Naive thymus-derived CD4-positive, alpha-beta T cell (primary cell): ENCODE measurements at places on chromosomes 4 and X.

DNA sequence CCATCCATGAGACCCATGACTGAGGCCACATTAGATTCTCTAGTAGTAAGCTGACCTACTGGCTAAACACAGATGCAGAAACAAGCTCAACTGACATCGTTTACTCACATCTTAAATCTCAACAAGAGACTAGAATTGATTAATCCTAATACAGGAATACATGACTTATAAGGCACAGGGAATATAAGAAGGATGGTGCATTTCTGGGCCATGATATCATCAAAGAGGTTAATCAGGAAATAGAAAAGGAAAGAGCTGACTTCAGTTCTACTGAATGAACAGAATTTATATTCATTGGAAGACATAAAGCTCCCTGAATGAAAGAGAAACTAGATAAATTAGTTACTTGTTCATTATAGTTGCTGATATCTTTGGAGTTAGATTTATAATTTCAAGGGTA lies 1406.5 kb downstream of the STIM2 start:
- no peak for DNase-seq

DNA sequence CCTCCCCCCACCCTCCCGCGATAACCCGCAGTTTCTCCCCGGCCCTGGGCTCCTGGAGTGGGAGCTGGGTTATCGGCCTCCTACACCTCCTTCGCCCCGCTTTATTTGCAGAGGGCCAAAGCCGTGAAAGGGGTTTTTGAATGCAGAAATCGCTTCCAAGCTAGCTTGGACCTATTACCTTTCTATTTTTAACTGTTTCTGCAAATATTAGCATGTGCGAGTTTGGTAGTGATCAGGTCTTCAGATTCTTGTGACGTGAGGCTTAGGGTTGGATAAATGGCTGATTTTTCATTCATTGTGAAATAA lies 1.3 kb downstream of the USP9X start:
- no peak for DNase-seq

DNA sequence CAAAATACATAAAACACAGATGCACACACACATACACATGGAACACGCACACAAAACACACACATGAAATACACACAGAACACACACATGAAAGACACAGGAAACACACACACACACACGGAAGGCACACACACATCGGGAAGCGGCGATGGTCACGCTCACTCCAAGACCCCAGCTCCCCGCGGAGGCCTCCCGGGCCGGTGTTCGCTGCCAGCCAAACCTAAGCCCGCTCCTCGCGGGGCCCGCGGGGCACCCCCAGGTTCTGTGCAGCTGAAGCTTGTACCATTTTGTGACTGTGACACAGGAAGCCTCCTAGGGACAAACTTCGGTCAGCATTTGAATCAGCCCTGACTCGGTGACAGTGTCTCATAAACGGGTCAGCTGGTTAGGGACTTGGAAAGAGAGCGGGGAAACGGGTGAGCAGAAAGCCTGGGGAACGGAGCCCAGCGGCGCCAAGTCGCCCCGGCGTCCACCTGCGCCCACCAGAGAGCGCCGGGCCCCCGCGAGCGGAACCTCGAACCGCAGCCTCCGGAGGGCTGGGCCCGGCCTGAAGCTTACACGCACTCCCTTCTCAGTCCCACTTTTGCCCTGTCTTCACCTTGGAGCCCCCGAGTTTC lies 32.1 kb downstream of the F11 start:
- no peak for DNase-seq

DNA sequence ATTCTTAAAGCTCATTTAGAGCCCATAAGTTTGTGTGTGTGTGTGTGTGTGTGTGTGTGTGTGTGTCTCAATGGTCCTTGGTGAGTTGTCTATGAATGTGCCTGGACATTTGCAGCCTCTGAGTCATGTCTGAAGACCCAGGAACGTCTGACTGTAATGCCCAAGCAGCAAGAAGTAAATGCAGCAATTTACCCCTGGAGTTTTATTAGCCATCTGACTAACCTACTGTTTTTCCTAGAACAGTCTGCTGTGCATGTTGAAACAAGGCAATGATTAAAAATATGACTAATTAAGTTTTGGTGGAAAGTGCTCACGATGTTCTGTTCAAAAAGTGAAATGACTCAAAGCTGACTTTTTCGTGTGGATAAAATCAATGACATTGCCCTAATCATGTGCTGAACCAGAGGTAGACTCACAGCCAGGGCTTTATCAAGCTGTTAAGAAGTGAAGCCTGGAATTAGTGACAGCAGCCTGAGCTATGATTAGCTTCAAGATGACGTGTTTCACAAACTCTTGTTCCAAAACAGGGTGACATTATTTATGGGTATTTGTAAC lies 201.6 kb downstream of the CPE start:
- DNase-seq = no peak

GRCh38 chr4:41177016-41177415 lies 37.3 kb downstream of the APBB2 start:
- DNase-seq = no peak

GRCh38 chr4:53281438-53281837 lies 84.4 kb downstream of the SCFD2 start:
- no peak for DNase-seq

DNA sequence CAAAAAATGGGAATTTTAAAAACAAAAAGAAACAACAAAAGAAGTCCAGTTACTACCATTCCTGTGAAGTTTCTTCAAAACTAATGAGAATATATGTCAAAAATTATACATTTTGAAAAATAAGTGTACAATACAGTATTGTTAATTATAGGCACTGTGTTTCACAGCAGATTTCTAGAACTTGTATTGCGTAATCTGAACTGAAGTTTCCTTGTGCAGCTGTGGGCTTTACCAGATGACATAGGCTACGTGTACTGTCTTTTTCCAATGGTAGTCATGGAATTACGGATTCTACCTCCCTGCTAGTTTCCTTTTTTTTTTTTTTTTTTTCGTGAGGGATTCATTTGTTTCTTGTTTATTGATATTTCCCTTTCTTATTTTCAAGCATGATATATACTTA lies 113.8 kb upstream of the GABRA2 start:
- no peak for DNase-seq

DNA sequence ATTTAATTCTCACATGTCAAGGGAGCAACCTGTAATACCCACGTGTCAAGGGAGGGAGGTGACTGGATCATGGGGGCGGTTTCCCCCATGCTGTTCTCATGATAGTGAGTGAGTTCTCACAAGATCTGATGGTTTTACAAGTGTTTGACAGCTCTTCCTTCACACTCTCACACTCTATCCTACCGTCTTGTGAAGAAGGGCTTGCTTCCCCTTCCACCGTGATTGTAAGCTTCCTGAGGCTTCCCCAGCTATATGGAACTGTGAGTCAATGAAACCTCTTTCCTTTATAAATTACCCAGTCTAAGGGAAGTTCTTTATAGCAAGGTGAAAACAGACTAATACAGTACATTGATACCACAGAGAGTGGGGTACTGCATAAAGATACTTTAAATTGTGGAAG lies 17.7 kb downstream of the USP27X start:
- no peak for DNase-seq

GRCh38 chrX:107298276-107298675 lies 91.9 kb downstream of the DNAAF6 start:
- no peak for DNase-seq

DNA sequence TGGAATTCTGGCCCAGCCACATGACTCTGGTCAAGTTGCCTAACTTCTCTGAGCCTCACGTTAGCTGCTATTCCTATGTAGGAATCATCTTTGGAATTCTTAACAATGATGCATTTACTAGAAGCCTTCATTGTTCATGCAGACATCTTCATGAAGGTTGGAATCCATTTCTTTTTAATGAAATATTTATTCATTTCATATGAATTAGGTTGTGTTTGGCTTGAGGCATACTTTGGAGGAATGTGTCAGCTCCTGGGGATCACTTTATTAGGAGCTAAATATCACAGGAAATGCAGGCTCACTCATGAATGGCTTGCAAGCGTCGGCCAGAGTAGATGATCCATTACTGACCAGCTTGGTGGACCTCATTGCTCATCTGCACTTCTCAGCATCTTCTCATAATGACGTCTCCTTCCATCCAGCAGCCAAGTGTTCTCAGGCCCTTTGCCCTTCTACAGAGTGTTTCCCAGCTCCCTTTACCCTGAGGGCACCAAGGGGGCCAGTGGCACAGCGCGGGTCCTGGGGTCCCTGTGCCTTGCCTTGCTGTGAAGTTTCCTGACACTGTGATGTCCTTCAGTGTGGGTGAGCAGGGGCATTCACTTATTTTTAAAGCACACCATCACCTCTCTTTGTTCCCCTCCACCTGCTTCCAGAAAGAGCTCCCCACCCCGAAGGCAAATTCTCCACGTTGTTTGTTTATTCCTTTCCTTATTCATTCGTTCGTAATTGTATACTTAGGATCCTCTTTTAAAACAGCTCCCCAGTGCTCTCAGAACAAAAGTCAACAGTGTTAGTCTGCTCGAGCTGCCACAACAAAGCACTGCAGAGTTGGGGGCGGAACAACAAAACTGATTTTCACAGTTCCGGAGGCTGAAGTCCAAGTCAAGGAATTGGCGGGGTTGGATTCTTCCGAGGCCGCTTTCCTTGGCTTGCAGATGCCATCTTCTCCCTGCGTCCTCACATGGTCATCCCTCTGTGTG lies 106.8 kb downstream of the STK32B start:
- DNase-seq = no peak

- no peak for DNase-seq
These were observed 20.4 kb upstream of the FGF16 start for GRCh38 chrX:77426811-77427210.

DNA sequence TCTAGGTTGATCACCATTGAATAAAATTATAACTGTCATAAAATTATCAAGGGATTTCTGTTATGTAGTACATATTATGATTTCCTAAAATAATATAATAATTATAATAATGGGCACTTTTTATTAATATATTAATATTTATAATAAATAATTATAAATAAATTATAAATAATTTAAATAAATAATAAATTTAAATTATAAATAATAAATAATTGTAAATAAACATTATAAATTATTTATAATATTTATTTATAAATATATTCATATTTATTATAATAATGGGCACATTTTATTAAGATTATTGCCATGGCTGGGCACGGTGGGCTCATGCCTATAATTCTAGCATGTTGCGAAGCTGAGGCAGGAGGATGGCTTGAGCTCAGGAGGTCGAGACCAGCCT lies 24.5 kb downstream of the RAP1GDS1 start:
- no peak for DNase-seq

DNA sequence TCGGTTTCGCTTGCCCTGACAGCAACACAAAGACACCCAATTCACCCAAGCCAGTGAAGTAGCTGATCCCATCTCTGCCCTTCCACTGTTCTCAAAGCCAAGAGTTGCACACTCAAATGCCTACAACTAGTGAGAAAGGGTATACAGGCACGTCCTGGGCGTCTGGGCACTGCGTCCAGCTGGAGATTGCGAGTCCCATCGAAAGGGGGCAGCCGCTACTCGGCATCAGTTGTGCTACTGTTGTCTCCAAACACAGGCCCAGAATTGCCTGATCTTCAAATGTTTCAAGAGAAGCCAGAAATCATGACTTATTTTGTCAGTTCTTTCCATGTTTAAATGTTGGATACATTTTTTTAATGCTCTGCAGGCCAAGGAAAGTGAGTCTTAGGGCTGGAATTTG lies 487.8 kb downstream of the BCOR start:
- no peak for DNase-seq
